ENCODE measurements at places on chromosomes 4 and X. TPM values are rescaled to one million over a fixed set of nuclear protein-coding genes. Genes with fewer than 3 reads are reported as not detected.

GRCh38 chr4:137946453-137947174 is 295.5 kb downstream of the SLC7A11 start:
- no peaks in the 10 kb centered on the region for H3K27me3 ChIP-seq
- H3K27ac ChIP-seq: no peak overlapping the region
- DNase-seq: no peak
- no peaks in the 10 kb centered on the region for H3K36me3 ChIP-seq
- H3K4me1 ChIP-seq: peaks cover 6% of the 10 kb centered on the region

The UGT2A1 gene
- total RNA-seq: not detected

The VCX gene
- not detected for total RNA-seq

The TLL1 gene
- 4.1 TPM for total RNA-seq

The FBXL5 gene
- 86.0 TPM for total RNA-seq

DNA sequence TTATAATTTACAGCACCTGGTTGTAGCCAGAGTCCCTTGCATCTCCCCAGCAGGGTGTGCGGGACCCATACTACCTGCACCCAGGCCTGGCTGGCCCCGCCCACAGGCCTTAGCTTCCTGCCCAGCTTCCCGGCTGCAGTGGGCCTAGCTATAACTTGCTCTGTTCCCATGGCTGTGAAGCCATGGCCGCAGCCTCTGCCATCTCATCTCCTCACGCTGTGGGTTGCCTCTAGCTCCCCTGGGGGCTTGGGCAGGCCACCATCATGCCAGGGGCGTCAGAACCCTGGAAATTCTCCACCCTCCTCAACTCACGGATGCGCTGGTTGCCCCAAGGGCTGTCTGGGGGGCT is 26.1 kb upstream of the SORBS2 start:
- no peaks in the 10 kb centered on the region for H3K36me3 ChIP-seq
- H3K4me1 ChIP-seq: peaks cover 11% of the 10 kb centered on the region
- no peak overlapping the region for H3K4me3 ChIP-seq
- no peak for DNase-seq
- no peaks in the 10 kb centered on the region for H3K27me3 ChIP-seq

All from prostate gland (tissue), 2 donors.